ENCODE measurements at places on chromosomes 16 and 17.

- DNase-seq, result no peak
Measured at GRCh38 chr16:83615141-83615952, 192.4 kb upstream of the HSBP1 start.

DNA sequence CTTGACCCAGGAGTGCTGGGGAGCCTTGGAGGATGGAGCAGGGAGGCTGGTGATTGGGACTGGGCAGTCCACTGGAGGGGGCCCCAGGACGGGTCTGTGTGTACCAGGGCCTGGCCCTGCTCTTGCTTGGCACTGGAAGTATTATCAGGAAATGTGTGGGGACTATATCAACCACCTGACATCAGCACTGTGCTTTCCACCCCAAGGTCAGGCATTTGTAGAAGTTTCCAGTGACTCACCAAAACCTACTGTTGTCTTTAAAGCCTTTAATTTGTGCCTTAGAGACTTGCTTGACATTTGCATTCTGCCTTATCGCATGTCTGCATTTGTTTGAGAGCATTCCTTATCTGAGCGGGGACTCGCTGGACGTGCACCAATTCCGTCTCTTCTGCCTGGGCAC, 323.1 kb downstream of the FOXL1 start:
- DNase-seq, result no peak

GRCh38 chr17:57027852-57028251, 49.9 kb downstream of the SCPEP1 start:
- no peak for DNase-seq

GRCh38 chr17:77872199-77872598, 86.3 kb upstream of the TNRC6C start:
- peak; percentile 9 for DNase-seq

DNA sequence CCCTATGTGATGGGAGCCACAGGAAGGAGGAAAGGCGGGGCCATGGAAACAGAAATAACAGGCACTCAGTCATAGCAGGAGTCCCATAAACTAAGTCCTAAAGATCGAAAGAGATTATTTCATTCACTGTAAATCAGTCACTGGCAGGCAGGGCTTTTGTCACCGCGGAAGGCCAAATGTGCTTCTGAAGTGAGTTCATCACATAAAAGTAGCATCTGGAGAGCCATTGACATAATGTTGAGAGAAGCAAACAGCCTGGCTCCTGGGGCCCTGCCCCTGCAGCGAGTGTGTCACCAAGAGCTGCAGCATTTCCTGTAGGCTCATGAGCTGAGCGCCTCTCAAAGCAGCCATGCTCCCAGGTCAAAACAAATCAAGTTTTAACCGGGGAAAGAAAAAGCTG, 476.2 kb downstream of the HAPSTR1 start:
- DNase-seq, result no peak

DNA sequence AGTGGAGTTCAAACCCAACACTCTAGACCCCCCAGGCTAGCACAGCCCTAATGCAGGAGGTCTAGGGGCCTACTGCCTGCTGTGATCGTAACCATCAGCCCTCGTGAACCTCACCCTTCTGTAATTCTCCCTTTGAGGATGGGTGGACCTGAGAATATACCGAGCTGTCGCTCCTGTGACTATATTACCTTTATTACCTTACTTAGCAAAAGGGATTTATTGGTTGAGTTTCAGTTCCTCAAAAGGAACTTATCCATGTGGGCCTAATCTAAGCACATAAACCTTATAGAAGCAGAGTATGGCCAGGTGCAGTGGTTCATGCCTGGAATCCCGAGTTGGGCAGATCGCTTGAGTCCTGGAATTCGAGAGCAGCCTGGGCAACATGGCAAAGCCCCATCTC, 19.2 kb upstream of the EMP2 start:
- no peak for DNase-seq
